Psoas muscle (tissue), 8 donors: ENCODE measurements at places on chromosomes 2 and 18. TPM values are rescaled to one million over a fixed set of nuclear protein-coding genes. Genes with fewer than 3 reads are reported as not detected.

CTLA4 gene
- polyA plus RNA-seq: not detected

SMYD1 gene
- 57.2 TPM for polyA plus RNA-seq

MAPK4 gene
- 0.61 TPM for polyA plus RNA-seq

CPLX4 gene
- not detected for polyA plus RNA-seq

SIX3 gene
- not detected for polyA plus RNA-seq

MARCO gene
- polyA plus RNA-seq: 2.6 TPM

RAD51AP2 gene
- polyA plus RNA-seq: not detected

SPEG gene
- 133 TPM for polyA plus RNA-seq

MAP3K19 gene
- not detected for polyA plus RNA-seq

NETO1 gene
- polyA plus RNA-seq: 0.06 TPM

ALPP gene
- polyA plus RNA-seq: not detected

DNA sequence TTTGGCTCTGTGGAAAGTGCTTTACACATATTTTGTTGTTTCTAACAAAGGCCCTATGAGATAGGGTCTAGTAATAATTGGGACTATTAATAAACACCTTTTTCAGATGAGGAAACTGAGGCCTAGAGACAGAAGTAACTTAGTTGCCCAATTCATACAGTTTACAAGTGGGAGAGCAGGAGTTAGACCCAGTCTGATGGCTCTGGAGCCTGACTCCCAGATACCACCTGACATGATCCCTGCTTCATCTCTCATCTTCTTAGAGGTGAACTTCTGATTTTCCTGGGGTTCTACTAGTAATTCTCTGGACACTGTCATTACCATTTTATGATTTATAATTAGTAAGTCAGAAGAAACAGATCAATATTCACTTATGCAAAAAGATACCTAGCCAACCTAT is 49.1 kb upstream of the OTX1 start:
- DNase-seq: no peak

- peak; percentile 59 for DNase-seq
These were observed 38.3 kb downstream of the ITGA6 start for GRCh38 chr2:172465417-172466334.

GRCh38 chr2:130261970-130262760 is 63.9 kb upstream of the TUBA3E start:
- no peak for DNase-seq

DNA sequence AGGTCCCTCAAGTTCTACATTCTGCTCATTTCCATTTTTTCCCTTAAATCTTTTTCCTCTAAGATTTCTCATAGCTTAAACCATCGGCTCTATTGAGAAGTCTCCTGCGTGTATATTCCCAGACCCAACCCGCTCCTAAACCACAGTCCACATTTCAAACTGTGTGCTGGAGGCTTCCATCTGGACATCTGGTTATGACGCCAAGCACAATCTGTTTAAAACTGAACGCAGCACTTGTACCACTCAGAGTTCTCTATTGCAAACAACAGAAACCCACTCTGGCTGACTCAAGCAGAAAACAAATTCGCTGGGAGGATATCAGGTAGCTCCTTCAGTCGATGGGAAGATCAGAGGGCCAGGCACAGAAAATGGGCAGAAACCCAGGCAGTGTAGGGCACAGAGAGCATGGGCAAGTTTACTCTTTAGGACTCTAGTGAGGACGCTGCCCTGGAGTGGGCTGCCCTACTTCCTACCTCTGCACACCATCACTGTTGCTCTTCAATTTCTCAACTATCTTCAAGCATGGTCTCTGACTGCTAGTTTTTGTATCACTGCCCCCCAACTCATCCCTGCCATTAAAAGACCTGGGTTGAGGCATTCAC is 5.6 kb upstream of the EML4 start:
- no peak for DNase-seq

DNA sequence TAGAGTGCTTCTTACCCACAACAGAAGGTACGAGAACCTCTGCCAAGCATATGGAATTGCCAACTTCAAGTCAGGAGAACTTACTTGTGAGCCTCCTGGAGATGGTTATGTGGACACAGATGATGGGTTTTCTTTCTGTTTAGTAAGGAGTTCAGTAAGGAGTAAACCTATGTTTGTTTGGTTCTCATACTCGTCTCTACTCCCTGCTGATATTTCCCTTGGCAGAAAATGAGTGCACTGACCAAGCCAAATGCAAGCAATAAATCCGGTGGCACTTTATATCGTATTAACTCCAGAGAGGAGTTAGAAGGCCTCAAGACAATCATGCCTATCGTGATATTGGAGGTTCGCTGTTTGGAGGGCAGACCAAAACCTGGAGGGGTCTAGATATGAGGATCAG is 83.2 kb upstream of the CYP1B1 start:
- DNase-seq: no peak

DNA sequence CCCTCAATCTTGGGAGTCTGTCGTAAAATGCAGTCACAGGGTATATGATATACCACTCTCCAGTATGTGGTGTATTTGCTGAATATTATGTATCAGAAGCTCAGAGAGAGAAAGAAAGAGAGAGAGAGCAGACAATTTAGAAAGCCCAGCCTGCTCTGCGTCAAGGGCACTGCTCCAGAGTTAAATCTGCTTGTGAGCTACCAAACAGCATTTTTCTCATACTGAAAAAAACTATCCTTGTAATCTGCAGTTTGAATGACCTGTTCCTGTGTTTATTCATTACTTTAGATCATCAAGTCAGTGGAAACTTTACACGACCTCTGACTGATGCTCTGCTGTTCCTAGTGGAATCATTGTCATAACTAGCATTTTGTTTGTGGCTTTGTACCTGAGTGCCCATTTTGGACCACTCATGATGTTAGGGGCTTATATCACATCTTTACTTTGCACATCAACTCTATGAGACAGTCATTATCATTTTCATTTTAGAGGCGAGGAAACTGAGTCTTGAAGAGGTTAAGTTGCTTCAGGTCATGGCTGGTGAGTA is 89.2 kb upstream of the PELI1 start:
- no peak for DNase-seq

DNA sequence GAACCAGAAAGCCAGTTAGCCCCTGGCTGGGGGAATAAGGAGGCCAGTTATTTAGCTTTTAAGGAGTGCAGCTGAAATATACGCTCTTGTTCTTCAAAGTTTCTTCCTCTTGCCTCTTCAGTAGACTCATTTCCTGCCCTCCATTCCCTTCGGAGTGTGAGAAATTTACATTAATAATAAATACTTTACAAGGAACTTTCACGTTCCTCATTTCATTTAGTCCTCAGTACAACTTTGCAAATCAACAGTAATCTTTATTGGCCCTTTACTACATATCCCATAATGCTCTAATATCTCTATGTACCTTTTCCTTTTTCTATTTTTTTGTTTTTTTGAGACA is 15.6 kb downstream of the PLCD4 start:
- DNase-seq: no peak

DNA sequence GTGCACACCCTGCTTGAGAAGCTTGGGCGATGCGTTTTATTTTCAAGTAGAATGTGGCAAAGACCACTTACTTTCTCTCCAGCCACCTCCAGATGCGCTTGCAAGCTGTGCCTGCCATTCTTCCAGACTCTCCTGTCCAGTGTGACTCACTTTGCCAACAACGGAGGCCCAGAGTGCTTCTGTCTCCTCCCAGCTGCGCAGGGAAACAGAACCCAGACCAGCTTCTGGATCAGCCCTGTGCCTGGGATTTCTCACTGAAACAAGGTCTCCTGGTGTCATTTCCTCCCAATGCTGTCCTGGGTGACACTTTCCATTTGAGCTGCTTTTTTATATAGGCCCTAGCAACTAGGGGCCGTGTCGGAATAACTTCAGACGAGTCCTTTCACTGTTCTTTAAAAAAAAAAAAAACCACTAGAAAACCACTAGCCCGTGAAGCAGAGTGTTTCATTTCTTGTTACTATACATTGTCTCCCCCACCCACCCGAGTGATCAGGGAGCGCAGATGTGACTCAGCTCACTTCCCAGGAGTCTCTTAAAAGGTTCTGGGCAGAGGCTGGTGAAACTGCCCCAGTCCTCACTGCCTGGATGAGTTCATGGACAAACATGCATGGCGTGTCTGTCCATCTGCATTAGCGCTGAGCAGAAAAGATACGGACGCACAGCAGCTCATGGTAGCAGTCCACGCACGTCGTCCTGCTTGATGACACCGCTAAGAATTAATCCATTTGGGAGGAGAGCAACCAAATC is 25.3 kb upstream of the RPL31 start:
- no peak for DNase-seq

DNA sequence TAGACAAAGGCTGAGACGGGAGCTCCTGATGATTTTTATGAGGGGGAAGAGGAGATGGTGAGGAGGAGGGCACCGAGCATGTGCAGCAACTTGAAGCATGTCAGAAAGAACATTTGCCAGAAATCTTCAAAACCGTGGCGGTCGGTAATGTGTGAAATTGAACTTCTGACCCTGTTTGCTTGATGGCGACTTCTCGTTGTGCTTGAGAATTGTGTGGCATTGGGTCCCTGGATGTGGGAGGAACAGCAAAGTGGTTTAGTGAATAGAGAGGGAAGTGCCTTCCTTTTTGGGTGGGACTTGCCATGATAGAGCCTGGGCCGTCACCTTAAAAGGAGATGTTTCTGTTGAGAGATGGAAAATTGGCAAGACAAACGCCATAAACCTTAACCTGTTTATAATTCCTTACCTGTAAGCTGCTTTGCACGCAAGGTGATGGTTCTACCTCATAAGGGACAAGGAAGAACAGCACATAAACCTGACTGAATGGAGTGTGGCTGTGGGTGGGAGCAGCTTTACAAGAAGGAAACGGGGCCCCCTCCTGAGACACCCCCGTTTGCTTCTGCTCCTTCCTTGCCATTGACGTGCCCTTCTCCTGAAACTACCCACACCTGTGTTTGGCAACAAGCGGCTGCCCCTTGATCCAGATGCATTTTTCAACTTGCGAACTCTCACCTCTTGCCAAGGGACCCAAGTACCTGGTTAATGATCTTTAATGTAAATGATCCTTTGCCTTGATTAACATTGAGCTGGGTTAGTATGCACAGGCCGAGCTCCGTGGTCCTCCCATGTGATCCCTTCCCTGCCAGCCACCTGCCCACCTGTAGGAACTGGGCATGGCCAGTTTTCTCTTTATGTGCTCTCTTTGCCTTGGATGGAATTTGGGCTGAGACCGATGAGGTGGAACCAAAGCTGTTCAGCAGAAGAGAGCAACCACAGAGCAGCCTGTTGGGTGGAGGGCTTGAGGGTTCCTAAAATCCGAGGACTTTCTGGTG is 153.2 kb downstream of the NEDD4L start:
- no peak for DNase-seq

GRCh38 chr2:84700006-84700405 is 180.9 kb downstream of the TRABD2A start:
- no peak for DNase-seq

DNA sequence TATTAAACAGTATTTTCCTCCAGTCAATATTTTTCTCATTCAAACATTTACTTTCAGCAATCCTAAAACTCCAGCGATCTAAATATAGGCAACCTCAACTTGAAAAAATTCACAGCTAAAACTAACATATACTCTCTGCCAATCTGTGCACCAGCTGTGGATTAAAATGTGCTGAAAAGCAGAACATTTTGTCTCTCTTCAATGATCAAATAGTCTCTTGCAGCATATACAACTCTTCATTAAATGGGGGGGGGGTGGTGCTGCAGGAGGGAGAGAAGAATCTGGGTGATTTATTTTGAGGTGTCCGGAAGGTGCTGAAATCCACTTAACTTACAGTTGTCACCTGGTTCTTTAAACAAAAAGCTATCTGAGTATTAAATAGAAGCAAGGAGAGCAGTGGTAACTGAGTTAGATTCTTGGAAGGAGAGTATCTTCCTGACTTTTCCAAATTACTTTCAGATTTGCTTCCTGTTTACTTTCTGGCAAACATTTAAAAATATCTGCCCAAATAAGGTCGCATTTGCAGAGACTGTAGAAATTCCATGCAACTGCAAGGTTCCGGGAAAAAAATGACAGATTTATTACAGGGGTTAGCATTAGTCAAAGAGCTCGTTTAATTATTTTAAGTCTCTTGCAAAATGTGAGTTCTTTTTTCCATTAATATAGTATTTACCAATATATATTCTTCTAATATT is 904.7 kb upstream of the ACVR2A start:
- no peak for DNase-seq

GRCh38 chr2:108616318-108616717 is 82.0 kb downstream of the LIMS1 start:
- DNase-seq: no peak

DNA sequence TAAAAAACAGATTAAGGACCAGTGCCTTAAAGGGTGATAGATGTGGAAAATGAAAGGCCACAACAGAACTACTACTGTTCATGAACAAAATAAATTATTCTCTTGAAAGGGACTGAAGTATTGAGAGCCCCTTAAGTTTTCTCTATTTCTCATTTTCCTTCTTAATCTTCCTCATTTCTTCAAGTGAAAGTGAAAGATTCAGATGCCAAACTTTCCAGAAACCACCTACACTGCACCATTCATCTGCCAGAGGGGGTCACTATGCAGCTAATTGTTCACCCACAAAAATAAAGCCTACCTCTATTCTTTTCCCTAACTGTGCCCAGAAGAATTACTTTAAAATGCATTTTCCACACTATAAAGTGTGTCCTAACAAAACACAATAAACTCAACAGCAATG is 140.1 kb downstream of the NR4A2 start:
- no peak for DNase-seq

GRCh38 chr2:179749210-179749609 is 112.2 kb downstream of the ZNF385B start:
- DNase-seq: no peak

DNA sequence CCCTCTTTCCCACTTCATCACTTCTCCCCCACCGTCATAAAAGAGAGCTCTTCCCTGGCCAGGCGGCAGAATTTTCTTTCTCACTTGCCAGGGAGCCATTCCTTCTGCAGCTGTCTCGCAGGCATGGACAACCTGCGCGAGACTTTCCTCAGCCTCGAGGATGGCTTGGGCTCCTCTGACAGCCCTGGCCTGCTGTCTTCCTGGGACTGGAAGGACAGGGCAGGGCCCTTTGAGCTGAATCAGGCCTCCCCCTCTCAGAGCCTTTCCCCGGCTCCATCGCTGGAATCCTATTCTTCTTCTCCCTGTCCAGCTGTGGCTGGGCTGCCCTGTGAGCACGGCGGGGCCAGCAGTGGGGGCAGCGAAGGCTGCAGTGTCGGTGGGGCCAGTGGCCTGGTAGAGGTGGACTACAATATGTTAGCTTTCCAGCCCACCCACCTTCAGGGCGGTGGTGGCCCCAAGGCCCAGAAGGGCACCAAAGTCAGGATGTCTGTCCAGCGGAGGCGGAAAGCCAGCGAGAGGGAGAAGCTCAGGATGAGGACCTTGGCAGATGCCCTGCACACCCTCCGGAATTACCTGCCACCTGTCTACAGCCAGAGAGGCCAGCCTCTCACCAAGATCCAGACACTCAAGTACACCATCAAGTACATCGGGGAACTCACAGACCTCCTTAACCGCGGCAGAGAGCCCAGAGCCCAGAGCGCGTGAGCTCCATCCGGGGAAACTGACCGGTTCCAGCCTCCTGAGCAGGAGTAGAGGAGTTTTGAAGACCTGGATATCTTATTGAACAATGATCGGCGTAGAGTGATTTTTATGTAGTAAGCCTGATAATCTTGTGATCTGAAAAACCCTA is at the start of gene MSGN1:
Gene MSGN1 (plus strand): TSS at position 65 of the 850 bp plus-strand sequence. CDS start 59 bp downstream, at position 124.
- no peak for DNase-seq

- DNase-seq: no peak
These were observed 173.1 kb downstream of the PTH2R start for GRCh38 chr2:208579678-208580077.
